ENCODE measurements at places on chromosomes 3 and 15. TPM values are rescaled to one million over a fixed set of nuclear protein-coding genes. Genes with fewer than 3 reads are reported as not detected.

- no peak overlapping the region for H3K27ac ChIP-seq
These were observed 157.7 kb upstream of the FAM3D start for GRCh38 chr3:58824285-58824684.

DNA sequence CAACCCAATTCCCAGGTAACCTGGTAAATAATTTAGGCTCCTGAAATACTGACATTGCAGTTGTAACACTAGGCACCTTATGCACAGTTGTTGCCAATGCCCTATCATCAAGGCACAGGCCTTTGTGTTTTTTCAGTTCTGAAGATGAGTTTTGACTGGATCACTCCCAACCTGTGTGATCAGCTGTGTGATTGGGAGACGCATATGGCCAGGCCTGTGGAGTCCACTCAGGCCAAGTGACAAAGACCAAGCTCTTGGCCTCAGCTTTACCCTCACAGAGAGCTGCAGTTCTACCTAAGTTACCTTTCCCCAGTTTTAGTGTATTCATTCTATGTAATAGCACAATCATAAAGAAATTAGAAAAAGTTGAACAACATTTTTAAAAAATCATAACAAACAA, 19.2 kb upstream of the AQP9 start:
- no peak overlapping the region for H3K27ac ChIP-seq
- H3K27me3 ChIP-seq = no peaks in the 10 kb centered on the region
- H3K4me3 ChIP-seq = no peak overlapping the region
- no peaks in the 10 kb centered on the region for H3K4me1 ChIP-seq
- DNase-seq = no peak

DNA sequence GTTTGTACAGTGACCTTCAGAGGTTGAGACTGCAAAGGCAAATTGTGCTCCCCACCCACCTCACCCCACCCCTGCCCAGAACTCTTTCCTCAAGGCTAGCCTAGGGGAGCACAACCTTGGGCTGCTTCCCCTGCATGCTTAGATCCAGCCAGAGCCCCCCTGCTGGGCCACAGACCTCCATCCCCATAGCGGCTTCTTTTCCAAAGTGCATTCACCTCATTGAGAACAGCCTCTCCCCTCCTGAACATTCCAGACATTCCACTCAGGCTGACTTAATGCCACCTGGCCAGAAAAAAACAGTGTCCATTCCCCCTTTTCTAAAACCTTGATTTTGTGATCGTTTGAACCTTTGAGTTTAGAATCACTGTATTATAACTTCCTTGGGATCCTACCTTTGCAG, 124.4 kb upstream of the TOPAZ1 start:
- DNase-seq = no peak
- H3K27ac ChIP-seq = no peak overlapping the region
- H3K27me3 ChIP-seq = peaks cover 4% of the 10 kb centered on the region
- no peaks in the 10 kb centered on the region for H3K4me1 ChIP-seq

DNA sequence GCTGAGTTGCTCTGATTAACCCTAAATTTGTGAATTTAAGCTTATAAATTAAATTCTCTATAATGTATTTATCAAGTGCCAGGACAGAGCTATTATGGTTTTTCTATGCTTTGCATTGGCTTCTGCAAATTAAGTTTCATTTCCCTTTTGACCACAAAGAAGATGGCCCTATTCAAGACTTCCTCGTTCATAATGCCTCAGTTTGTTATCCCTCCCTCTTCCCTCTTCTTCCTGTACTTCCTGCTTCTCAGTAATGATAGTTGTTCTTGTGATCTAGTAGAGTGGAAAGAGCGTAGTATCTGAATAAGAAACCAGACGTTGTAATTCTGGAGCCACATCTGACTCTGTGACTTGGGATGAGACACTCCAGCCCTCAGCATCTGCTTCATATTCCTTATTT, 118.7 kb downstream of the CACNA1D start:
- no peaks in the 10 kb centered on the region for H3K27me3 ChIP-seq
- no peaks in the 10 kb centered on the region for H3K36me3 ChIP-seq
- DNase-seq = no peak

DNA sequence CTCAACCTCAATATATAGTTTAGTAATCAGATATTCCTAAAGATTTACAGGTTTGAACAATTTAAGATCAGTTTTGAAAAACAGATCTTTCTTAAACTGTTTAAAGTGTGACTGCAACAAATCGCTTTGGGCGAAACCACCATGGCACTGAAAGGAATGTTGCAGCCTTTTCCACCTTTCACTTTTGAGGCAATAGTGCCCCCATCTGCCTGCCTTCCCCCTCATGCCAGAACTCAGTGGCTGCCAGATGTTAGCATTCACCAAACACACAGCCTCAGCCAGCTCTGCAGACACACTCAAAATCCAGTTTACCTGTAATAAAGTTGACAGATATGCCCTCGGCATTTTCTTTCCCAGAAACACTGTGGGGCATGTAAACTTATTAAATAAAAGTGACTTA, 3.3 kb downstream of the LYSMD4 start:
- peak; percentile 60 for DNase-seq
- no peaks in the 10 kb centered on the region for H3K27me3 ChIP-seq
- no peaks in the 10 kb centered on the region for H3K36me3 ChIP-seq
- H3K27ac ChIP-seq = no peak overlapping the region

DUOXA1 gene
- not detected for total RNA-seq

DNA sequence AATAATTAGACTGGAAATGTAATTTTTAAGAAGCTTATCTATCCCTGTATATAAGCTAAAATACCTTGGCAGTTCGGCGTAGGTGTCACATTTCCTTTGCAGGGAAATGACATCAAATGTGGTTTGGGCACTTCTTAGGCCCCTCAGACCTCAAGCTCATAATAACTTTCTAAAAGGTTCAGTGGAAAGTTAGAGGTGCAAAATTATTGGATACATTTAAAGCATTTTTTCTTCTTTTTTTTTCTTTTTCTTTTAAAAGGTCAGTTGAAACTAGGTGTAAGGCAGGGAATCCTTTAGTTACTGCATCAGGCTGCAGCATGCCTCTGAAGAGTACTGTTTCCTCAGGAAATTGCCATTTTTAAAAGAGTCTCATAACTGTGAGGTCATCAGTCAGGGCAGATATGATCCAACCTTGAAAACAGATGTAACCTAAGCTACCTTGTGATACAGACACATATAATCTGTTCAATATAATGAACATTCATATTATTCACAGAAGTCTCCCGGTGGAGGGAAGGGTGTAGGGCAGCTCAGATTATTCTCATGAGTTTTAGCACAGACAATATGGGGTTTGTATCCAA, 4.8 kb downstream of the SACM1L start:
- H3K27ac ChIP-seq = peak overlapping the region; percentile 7
- H3K4me3 ChIP-seq = no peak overlapping the region
- H3K4me1 ChIP-seq = peaks cover 31% of the 10 kb centered on the region
- no peaks in the 10 kb centered on the region for H3K36me3 ChIP-seq
- no peak for DNase-seq

DNA sequence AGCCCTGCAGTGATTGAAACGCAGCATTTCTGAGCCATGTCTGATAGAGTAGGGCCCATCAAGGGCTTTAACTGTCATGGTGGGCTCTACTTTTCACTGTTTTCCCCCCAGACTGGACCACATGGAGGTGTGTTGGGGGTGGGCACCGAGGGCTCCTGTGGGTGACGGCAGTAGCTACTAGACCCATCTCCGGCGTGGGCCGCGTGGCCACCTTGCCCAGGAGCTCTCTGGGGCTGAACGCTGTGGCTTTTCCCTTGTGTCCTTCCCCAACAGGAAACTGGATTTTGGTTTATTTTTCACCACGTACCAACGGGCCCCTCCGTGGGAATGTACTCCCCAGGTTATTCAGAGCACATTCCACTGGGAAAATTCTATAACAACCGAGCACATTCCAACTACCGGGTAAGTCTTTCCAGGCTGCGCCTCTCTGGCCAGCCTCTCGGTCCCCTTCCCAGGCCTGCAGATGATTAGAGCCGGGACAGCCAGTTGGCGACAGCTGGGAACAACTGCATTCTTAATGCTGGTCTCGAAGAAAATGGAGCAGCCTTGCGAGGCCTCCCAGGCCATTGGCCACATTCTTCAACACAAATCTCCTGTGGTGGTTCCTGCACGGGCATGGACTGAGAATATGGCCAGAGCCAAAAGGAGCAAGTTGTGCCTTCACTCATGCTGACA, 67.7 kb downstream of the MESD start:
- H3K4me1 ChIP-seq = no peaks in the 10 kb centered on the region
- H3K36me3 ChIP-seq = no peaks in the 10 kb centered on the region

DNA sequence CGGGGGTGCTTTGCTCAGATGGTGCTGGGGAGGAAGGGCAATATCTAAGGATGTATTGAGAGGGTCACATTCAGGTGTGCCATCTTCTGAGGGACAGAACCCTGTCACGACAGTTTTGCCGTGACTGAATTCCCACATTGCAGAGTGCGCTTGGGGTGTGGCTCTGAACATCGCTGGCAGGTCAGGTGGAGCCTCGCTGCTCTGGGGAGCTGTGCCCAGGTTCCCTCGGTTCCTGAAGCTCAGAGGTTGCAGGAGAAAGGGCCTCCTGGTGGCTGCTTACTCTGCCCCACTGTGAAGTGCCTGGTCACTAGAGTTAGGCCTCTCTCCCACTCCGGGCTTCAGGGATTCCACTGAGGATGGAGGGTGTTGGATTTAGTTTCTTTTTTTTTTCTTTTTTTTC, 51.5 kb downstream of the APBA2 start:
- H3K4me3 ChIP-seq = no peak overlapping the region
- DNase-seq = no peak
- H3K4me1 ChIP-seq = no peaks in the 10 kb centered on the region
- H3K36me3 ChIP-seq = no peaks in the 10 kb centered on the region

GRCh38 chr15:82832601-82833361, 23.4 kb downstream of the WHAMM start:
- peaks cover 16% of the 10 kb centered on the region for H3K4me1 ChIP-seq
- peaks cover 21% of the 10 kb centered on the region for H3K36me3 ChIP-seq
- H3K4me3 ChIP-seq = no peak overlapping the region
- peak; percentile 45 for DNase-seq
- H3K27ac ChIP-seq = peak overlapping the region; percentile 24
- no peaks in the 10 kb centered on the region for H3K27me3 ChIP-seq

DNA sequence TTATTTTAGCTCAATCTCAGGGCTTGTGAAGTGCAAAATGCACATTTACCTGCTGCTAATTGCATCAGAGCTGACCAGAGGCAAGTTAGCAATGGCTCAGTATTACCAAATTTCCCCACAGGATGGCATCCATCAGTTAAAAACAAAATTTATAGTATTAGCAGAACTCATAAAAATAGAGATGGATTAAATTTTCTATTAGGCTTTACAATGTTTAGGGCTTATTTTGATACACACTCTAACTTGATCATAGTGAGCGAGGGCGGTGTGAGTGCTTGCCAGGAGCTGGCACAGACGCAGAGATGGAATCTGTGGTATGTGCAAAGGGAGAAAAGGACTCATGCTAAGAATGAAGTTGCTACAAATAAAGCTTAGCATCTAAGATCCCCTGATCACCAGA, 241.0 kb downstream of the NSUN3 start:
- no peak for DNase-seq
- H3K4me3 ChIP-seq = no peak overlapping the region
- no peaks in the 10 kb centered on the region for H3K36me3 ChIP-seq
- no peaks in the 10 kb centered on the region for H3K4me1 ChIP-seq

- H3K36me3 ChIP-seq = no peaks in the 10 kb centered on the region
- no peaks in the 10 kb centered on the region for H3K27me3 ChIP-seq
- H3K27ac ChIP-seq = no peak overlapping the region
- DNase-seq = no peak
- no peak overlapping the region for H3K4me3 ChIP-seq
These were observed 142.2 kb upstream of the CNTN3 start for GRCh38 chr3:74756674-74757073.

GRCh38 chr3:28347374-28348264, 902 bp upstream of the ZCWPW2 start:
- no peak for DNase-seq
- peaks cover 16% of the 10 kb centered on the region for H3K4me1 ChIP-seq
- peak overlapping the region; percentile 69 for H3K4me3 ChIP-seq
- no peaks in the 10 kb centered on the region for H3K36me3 ChIP-seq
- peak overlapping the region; percentile 98 for H3K27ac ChIP-seq

DNA sequence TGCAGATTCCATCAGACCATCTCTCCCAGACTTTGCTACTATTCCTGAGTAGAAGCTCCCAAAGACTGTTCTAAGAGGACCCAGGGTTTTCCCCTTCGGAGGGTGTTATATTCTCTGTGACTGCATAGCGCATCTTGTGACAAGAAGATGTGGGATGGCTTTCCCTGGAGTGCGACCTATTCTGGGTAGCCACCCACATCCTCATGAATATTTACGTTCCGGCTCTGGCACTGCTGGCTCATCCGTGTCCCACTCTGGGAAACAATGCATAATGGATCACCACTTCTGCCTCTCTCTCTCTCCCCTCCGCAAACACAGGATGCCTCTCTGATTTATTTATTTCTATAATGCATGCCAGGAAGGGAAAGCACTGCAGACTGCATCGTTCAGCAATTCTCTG, 166.1 kb downstream of the PYDC2 start:
- no peak overlapping the region for H3K27ac ChIP-seq
- H3K4me3 ChIP-seq = no peak overlapping the region
- H3K36me3 ChIP-seq = no peaks in the 10 kb centered on the region
- no peaks in the 10 kb centered on the region for H3K27me3 ChIP-seq
- DNase-seq = no peak

TGM4 gene
- total RNA-seq = 0.24 TPM

CIDEC gene
- not detected for total RNA-seq

GRCh38 chr3:108441071-108441507, 69.3 kb downstream of the MYH15 start:
- no peaks in the 10 kb centered on the region for H3K27me3 ChIP-seq
- no peak overlapping the region for H3K27ac ChIP-seq
- H3K4me1 ChIP-seq = no peaks in the 10 kb centered on the region
- no peak for DNase-seq
- H3K4me3 ChIP-seq = no peak overlapping the region
- H3K36me3 ChIP-seq = no peaks in the 10 kb centered on the region

- H3K4me1 ChIP-seq = peaks cover 15% of the 10 kb centered on the region
- no peaks in the 10 kb centered on the region for H3K27me3 ChIP-seq
- no peak overlapping the region for H3K4me3 ChIP-seq
- peak; percentile 73 for DNase-seq
- no peak overlapping the region for H3K27ac ChIP-seq
These were observed 7.9 kb upstream of the GP9 start for GRCh38 chr3:129052675-129053074.

LSAMP gene
- total RNA-seq = not detected

DNA sequence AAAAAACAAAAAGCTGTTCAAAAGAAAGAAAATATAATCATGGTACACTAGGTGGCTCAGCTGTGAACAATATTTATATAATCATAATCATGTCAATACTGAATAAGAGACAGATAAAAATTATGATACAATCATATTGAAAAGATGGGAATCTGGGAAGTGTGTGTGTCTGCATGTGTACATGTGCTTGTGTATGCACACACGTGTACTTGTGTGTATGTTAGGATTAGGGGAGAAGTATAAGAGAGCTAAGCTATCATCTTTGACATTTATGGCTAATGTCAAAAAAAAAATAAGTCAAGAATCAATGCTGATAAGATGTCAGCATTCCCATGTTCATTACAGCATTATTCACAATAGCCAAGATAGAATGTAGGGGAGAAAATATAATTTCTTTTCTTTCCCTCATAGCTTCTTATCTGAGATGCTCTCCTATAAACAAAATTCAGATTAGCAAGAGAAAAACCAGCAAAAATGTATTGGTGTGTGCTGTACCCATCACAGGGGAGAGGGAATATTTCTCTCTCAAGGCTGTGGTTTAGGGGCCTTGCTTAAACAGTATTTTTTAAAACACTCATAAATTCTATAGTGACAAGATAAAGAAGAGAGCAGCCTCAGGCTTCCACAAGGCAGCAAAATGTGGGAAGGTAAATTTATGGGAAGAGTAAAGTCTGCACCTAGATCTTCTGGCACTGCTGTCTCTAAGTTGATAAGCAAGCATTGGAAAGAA, 63.4 kb upstream of the ITGA11 start:
- DNase-seq = no peak
- no peak overlapping the region for H3K4me3 ChIP-seq
- peaks cover 28% of the 10 kb centered on the region for H3K27me3 ChIP-seq
- no peak overlapping the region for H3K27ac ChIP-seq
- no peaks in the 10 kb centered on the region for H3K36me3 ChIP-seq
- no peaks in the 10 kb centered on the region for H3K4me1 ChIP-seq

TMEM207 gene
- not detected for total RNA-seq

FOXL2 gene
- 0.12 TPM for total RNA-seq
